ENCODE measurements at places on chromosomes 4 and X. TPM values are rescaled to one million over a fixed set of nuclear protein-coding genes. Genes with fewer than 3 reads are reported as not detected.

DNA sequence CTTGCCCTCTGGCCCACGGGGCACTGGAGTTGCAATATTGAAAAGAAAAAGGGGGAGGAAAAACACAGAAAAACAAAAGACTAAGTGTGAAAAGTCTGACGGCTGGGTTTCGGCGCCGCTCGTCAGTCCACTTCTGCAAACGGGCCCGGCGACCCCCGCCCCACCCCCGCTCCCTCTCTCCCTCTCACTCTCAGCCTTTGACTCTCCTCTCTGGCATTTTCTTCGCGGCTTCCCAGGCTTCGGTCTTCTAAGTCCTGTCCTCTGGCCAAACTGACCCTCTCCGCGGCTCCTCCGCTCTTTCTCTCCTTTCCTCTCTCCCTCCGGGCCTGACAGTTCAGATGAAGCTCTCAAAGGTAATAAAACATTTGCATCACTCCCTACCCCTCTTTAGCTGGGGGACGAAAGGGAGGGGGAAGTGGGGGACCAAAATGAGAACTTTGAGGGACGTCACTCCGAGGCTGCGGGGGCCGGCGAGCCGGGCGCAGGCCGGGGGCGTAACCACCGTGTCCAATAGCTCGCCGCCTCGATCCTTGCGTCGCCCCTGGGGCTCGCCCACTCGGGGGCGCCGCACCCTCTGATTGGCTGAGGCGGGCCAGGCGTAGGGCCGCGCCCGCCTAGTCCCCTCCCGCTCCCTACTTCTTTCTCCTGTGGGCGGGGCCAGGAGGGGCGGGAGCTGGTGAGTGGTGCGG lies at the start of gene NKX6-1:
Gene NKX6-1, minus strand, starts transcription at position 358 of the 689 bp plus-strand sequence. CDS start 1,064 bp downstream, outside the sequence.
- DNase-seq, result no peak

DNA sequence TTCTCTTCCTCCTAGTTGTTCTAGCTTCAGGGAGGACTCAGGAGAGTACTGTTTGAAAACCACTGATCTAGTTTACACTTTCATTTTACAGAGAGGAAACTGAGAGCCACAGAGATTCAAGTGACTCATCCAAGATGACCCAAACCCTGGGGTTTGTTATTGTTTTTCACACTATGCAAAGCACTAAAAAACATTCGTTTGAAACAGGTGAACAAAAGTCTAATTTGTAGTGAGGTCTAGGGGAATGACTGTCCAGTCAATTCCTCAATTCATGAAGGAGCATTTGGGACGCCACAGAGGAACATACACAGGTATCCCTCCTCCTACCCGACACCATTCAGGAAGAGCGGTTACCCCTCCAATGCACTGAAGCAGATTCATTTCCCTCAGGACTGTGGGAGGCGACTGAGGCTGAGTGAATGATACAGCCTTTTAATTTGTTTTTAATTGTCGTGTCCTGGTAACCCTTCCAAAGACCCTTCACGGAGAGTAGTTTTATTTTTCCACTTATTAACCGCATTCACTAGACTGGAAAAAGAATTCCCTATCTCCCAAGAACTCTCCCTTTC lies 30.3 kb downstream of the TLR10 start:
- DNase-seq, result no peak

DNA sequence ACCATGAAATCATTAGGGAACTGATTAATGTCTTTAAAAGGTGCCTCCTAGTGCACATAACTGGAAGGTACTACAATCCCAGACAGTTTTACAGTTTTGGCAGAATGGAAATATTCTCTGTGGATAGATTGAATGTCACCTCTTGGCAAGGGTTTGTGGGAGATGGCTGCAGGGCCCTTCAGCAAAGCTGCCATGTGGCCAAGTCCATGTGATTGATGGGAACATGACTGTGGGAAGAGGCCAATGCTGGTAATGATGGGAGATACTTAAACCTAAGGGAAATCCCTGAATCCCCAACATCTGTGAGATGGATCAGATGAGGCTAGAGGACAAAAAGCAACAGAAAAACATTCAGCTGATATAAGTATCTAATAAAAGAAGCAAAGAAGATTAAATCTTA lies 493.7 kb downstream of the MAGEE1 start:
- no peak for DNase-seq

The CLDN22 gene
- not detected for total RNA-seq

GRCh38 chrX:123436512-123437136 lies 252.5 kb downstream of the GRIA3 start:
- DNase-seq, result no peak

- DNase-seq, result no peak
These were observed 467.6 kb upstream of the CNKSR2 start for GRCh38 chrX:20906571-20906970.

DNA sequence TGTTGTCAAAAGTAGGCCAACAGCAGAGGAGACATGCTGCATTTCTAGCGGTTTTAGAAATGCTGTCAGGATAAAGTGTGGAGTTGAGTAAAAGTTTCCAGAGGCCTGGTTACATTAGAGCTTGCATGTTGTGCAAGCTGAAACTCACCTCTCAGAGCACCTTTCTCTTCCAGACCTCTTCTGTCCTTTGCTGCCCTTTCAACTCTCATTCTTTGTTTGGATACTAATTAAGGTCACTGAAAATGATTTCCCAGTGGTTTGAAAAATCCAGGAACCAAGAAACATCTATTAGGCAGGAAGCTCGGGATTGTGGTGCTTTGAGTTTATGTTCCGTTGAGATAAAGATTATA lies 426.6 kb downstream of the MAPK10 start:
- no peak for DNase-seq

The APLN gene
- total RNA-seq, result not detected

DNA sequence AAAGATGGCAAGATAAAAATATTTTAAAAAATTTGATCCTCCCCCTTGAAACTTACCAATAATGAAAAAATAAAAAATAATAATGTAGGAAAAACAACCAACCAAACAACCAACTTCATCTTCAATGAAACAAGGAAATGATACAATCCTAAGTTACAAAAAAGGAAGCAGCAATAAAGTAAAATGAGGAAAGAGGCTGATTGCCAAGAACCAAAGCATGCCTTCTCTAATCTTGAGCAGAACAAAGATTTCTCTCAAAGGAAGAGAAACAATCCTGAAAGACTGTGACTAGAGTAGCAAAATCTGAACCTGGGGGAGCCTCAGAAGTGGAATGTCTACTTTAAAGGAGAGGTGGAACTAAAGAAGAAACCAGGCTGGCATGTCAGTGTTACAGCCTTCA lies 10.9 kb upstream of the WDFY3 start:
- DNase-seq, result no peak

DNA sequence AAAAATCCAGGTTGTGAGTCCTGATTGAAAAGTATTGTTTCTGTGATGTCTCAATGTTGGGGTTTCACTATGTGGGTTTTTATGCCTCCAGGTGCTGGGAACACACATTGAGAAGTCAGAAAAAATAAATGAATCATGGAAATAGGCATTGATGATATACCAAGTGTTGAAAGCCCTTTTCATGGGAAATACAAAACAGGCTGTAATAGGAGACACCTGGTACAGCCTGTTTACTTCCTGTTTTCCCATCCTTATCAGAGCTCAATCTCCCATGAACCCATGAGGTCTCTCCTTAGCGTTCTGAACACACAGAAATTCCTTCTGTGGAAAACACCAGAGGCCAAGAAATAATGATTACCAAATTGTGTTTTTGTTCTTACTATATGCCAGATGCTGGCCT lies 106.3 kb upstream of the BOD1L1 start:
- DNase-seq, result no peak

The SHROOM4 gene
- 4.9 TPM for total RNA-seq

DNA sequence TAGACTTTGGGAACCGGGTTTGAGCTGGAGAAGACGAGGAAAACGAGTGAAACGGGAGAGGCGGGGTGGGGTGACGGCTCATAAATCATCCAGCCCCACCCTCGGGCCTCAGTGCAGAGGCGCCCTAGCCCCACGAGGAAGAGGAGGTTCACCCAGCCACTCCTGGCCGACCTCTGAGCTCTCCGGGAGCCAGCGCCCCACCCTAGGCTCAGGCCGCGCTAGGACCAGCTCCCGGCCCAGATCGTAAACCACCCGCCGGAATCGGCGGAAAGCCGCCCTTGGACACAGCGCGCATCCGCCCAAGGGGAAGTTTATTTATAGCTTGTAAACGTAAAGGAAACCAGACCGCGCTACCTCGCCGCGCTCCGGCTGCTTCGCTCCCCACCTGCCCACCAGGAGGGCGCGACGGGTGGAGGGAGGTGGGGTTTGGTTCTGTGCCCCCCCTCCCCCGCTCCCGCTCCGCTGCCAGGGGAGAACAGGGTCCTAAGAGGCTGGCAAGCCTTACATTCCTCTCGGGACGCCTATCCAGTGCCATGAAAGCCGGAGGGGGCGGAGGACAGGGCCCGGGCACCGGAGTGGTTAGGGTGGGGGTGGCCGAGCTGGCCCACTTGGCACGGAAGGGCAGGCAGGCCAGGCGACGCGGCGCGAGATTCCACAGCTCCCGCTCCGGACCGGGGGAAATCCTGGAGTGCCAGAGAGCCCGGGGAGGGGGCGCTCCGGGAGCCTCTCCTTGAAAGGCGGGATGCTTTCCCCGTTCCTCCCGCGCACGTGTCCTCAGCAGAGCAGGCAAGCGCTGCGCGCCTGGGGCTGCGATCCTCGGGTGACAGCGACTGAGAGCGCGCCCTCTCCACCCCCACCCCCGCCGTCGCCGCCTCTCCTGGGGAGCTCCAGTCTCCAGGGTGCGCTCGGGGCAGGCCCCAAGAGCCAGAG lies 84.2 kb downstream of the BCOR start:
- DNase-seq, result peak; percentile 40

The P2RY10 gene
- 2.7 TPM for total RNA-seq

The MID1IP1 gene
- 46.8 TPM for total RNA-seq

The FRG2 gene
- total RNA-seq, result not detected

GRCh38 chrX:39842281-39842973 lies 255.3 kb downstream of the BCOR start:
- DNase-seq, result no peak
